ENCODE measurements at places on chromosomes 11 and 22. TPM values are rescaled to one million over a fixed set of nuclear protein-coding genes. Genes with fewer than 3 reads are reported as not detected.

Gene LGR4
- total RNA-seq: 28.5 TPM

Gene PAAF1
- 13.0 TPM for total RNA-seq

- no peak for DNase-seq
Measured at GRCh38 chr11:75888416-75888815, 73.4 kb downstream of the UVRAG start.

DNA sequence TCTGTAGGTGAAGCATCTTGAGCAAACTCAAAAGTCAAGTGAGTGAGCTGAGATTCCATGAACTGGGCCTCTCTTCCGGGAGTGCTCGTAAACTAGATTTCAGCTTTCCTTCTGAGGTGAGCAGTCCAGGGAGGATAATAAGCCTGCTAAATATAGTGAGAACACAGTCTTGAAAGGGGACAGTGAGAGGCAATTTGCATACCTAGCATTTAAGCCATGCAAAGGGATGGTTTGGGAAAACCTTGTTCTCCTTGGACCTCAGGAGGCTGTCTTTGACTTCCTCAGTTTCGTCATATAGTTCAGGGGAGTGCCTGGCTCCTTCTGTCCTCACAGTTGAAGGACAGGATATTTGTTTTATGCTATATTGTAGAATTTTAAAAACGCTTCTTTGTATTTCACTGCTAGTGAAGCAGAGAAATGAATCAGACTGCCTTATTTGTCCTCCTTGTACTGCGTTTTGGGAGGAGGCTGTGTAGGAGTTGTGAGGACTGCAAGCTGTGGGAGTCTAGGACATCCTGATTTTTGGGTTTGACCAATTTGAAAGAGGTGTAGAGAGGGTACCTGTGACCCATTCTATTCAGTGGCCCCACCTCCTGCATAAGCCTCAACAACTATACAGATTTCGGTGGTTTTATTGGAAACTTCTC, 11.0 kb upstream of the SORL1-AS1 start:
- no peak for DNase-seq

All from H4 (cell line).